ENCODE measurements at places on chromosomes 1 and 21.

GRCh38 chr1:106608841-106609240 is 447.6 kb upstream of the PRMT6 start:
- DNase-seq: no peak

- no peak for DNase-seq
Measured at GRCh38 chr1:3909615-3910014, 9.5 kb upstream of the C1orf174 start.

GRCh38 chr1:100582943-100583342 is 45.0 kb downstream of the GPR88 start:
- no peak for DNase-seq

DNA sequence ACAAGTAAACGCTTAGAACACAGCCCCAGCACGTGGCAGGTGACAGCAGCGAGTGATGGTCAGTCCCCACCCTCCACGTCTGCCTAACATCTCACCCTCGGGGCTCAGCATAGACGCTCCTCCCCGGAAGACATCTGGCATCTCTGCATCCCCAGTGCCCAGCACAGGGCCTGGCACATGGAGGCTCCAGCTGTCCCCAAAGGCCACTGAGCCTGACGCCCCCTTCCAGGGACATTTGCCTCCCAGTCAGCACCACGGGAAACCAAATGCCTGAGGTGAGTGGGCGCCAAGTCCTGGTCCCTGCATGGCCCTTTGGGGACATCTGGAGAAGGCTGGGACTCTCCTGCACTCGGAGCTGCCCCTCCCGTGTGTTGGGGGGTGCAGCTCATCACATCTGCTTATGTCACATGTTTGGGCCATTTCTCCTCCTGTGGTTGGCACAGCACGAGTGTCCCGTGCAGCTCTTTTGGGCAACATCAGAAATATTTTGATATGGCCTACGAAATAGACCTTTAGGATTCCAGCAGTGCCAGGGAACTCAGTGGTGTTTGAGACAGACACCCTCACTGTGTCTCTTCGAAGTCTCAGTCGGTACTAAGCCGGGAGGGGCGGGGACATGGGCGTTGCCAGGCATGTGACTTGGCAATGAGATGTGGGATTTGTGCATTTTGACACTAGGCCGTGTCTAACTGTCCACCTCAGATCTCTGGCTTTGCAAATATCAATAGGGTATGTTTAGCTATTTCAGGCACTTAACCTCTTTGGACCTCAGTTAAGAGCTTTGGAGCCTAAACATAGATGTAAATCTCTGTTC is 315.0 kb downstream of the PTPRU start:
- DNase-seq: no peak

- DNase-seq: no peak
Measured at GRCh38 chr1:6911974-6912373, 126.7 kb downstream of the CAMTA1 start.
